ENCODE measurements at places on chromosomes 16 and 17.

- no peak for DNase-seq
These were observed 5.5 kb downstream of the LIMD2 start for GRCh38 chr17:63694229-63694949.

GRCh38 chr16:88007321-88007731, 56.1 kb downstream of the BANP start:
- DNase-seq = no peak

DNA sequence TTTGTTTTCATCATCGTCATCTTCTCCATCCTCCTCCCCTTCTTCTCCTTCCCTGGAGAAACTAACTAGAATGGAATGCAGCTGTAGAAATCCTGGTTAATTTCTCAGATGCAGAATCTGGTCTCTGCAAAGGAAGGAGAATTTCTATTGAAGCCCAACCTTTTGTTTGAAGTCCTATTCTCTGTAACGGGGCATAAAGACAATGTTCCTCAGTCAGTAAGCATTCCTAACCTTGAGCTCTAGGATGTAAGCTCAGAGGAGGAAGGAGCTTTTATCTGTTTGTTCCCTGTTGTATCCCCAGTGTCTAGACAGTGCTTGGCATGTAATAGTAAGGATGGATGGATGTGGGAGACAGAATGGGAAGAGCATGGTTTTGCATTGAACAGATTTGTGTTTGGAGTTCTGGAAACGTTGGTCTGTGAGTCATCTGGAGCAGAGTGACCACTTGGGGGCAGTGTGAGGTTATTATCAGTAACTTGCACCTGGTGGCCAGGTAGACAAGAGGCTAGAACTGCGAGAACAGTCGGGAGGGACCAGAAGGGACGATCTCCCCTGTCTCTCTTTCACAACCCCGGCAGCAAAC, 363.7 kb downstream of the SNX29 start:
- DNase-seq = peak; percentile 50

GRCh38 chr16:88379694-88380040, 3.1 kb upstream of the ZNF469 start:
- no peak for DNase-seq

GRCh38 chr16:77324729-77325128, 110.1 kb downstream of the ADAMTS18 start:
- no peak for DNase-seq

DNA sequence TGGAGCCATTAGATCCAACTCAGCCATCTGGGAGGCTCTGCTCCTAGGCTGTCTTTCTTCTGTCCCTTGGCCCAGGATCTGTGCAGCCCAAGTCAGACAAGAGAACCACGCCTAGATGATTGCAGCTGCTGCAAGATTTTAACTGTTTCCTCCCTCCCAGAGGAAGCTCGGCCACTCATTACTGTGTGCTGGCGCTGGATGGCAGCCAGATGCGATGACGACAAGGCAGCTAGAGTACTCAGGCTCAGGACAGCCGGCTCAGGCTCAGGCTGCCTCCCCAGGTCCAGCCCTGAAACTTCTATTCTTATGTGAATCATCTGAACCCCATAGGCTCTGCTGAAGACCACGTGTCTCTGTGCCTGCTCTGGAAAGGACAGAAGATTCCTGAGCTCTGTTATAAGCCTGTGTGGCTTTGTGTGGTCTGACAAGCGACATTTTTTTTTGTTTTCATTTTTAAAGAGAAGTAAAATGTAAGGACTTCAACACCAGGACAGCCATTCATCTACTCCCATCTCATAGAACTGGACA, 32.1 kb upstream of the FBXW10B start:
- DNase-seq = peak; percentile 47

DNA sequence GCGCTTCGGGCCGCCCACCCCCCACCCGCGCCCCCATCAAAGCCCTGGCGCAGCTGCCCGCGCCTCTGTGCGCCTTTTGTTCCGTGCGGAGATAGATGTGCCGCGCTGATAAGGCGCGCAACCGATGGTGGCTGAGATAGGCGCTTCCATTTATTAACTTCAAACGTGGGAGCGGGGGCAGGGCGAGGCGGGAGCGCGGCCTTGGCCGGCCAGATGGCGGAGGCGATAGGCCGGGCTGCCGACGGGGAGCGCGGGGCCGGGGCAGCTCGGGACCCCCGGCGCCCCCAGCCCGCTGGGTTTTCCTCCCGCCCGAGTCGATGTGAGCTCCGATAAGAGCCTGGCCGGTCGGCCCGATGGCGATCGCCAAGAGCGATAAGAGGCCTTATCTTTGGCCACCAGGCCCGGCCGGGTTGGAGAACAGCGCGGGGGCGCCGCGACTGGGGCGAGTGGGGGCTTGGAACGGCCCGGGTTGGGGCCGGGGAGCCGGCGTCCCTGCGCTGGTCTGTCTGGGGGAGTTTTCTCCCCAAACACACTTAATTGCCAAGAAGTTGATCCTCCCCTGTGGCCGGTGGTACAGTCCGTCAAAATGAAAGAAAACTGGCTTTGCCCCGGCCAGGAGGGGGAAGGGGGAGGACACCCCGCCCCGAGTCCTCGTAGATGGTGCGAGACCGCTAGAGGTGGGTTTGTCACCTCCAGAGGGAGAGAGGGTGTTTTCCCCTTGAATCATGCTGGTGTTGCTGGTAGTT, 2.7 kb downstream of the ZFPM1 start:
- DNase-seq = no peak

- no peak for DNase-seq
These were observed 7.7 kb downstream of the CEP295NL start for GRCh38 chr17:78895322-78895721.

GRCh38 chr16:57024894-57025680, 35.7 kb downstream of the NLRC5 start:
- DNase-seq = no peak

DNA sequence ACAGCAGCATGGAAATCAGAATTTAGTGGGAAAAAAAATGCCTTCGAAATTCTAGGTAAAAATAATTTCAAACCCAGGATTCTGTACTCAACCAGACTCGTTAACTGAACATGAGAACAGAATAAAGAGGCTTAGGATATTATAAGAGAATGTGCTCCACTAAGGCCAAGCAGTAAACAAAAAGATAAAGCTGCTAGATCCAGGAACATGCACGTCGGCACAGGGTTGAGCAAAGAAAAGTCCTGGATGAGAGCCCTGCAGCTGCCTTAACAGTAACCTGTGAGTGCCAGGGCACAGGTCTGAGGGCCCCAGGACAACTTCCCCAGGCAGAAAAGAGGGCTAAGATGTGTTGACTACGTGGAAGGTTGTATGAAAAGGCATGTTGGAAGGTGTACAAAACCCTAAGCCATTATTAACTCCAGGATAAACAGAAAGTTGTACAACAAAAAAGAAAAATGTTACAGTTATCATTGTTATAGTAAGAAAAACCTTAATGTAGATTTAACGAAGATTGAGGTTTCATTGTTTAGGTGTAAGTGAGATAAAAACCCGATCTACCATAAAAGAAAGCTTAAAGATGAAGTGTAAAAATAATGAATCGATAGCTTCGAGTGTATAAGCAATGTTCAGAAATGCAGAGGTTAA, 42.3 kb upstream of the RBFOX3 start:
- no peak for DNase-seq

DNA sequence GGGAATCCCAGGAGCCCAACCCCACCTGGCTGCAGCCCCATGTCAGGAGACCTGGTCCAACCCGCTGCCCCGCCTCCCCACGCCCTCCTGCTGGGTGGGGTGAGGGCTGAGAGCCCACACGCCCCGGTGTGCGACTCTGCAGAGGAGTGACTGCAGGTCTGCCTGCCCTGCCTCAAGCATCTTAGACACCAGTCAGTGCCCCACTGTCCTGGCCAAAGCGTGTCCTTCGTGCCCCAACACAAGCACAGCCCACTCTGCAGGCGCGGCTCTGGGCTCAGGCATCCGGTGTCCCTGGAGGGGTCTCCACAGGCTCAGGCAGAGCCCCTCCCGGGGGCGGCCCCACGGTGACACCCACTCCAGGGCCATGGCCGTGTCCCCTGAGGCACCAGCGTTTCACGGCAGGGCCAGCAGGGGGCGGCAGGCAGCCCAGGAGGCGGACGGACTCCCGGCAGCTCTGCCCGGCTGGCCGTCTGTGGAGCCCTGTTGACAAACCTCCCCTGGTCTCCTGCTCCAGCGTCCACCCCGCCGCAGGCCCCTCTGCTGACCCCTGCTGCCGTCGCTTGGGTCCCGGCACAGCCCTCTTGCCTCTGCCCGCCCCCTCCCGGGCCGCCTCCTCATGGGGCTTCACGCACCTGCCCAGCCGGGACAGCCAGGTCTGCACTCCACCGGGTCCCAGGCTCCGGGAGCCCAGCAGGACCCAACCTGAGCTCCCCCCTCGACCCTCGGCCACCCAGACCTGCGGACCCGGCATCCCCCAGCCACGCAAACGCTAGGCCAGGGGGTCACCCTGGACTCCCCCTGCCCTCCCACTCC, 8.6 kb upstream of the UBE2I start:
- no peak for DNase-seq

DNA sequence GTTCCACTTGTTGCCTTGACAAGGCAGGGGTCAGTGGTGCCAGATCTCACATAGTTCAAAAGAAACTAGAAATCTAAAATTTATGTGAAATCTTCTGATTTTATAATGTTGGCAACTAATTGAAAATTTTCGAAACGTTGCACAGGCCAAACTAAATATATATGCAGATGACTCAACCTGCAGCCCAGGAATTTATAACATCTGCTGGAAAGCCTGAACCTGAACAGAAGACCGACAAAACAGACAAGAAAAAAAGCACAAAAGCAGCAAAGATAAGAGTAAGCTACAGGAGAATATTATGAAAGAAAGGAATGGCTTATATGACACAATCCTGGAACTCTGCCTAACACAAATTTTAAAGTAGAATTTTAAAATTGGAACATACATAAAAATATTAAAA, 207.6 kb downstream of the CEP112 start:
- DNase-seq = no peak

DNA sequence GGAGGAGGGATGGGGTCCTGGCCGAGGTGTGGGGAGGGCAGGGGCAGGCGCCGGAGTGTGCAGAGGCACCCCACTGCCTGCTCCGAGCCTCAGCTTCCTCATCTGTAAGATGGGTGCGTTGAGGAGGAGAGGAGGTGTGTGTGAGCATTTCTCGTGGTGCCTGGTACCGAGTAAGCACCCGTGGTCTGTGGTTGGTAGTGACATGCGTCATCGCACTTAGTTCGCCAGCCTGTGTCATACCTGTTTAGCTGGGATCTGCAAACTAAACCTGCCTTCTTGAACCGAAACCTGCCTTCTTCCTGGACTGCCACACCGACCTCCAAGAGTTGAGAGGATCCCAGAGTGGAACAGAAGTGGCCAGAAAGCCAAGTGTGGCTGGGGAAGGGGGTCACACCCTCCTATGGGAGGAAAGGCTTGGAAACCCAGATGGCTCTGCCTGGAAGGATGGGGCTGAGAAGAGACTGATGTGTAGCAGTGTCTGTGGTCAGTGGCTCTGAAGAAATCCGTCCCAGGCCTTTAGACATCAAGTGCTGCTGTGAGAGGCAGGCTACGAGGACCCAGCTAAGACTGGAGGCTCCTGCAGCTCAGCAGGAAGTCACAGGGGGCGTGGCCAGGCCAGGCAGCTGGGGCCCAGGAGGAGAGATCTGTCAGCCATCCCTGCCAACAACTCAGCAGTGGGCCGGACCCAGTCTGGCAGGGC, 162.6 kb upstream of the PLCG2 start:
- DNase-seq = no peak

DNA sequence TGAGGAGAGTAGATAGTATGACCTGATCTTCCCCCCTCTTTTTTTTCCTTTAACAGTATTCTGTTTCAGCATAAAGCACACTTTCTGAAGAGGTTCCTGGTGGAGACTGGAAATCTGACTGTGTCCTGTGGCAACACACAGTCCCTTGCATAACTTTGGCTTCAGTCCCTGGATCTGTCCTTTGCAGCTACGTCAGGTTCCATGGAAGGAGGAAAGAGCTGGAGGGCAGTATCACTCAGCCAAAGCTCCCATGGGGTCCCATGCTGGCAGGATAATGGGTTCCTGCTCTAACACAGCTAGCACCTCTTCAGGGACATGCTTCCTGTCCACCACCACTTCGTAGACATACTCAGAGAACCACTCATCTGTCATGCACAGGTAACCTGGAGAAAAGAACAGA, 13.3 kb upstream of the SLC6A4 start:
- DNase-seq = no peak

GRCh38 chr17:41442739-41443138, 2.0 kb upstream of the KRT38 start:
- no peak for DNase-seq

DNA sequence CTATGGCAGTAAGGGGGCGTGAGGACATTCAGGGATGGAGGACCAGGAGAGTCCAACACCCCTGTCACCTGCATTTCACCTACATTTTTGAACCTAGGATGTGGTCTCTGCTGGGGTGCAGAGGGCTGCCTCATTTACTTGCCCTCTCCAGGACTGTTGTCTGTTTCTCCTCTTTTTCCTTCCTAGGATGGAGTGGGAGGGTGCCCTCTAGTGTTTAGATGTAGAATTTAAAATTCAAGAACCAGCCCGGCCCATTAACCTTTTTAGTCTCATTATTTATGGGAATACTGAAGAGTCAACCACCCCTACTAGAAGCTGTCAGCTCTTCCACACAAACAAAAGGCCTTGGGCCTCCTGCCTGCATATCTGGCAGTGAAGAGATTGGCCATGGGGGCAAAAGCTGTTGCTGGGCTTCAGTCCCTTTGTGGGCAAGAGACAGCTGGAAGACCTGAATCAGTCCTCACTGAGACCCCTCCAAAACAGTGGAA, 2.5 kb upstream of the STARD3 start:
- peak; percentile 18 for DNase-seq

- no peak for DNase-seq
These were observed 1.6 kb downstream of the UBTF start for GRCh38 chr17:44217738-44218343.

GRCh38 chr16:86049641-86050040, 150.7 kb downstream of the IRF8 start:
- DNase-seq = no peak

GRCh38 chr16:82715833-82716232, 89.1 kb downstream of the CDH13 start:
- no peak for DNase-seq

DNA sequence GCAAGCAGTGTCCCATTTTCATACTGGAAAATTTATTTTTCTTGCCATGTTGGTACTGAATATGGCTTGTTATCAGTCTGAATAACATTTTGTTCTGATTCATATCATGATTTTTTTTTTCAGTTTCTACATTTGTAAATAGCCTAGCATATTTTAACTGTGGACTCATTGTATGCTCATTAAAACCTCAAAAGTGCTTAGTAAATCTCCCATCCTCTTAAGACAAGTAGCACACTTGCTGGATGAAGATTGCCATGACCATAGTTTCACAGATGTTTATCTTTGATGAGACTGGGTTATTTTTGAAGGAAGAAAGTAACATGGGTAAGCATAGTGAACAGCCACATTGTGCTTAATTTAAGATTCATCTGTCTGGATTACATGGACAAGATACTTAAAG, 878 bp downstream of the KRT10 start:
- DNase-seq = no peak

GRCh38 chr17:63358956-63359355, 87.2 kb downstream of the CYB561 start:
- DNase-seq = no peak

DNA sequence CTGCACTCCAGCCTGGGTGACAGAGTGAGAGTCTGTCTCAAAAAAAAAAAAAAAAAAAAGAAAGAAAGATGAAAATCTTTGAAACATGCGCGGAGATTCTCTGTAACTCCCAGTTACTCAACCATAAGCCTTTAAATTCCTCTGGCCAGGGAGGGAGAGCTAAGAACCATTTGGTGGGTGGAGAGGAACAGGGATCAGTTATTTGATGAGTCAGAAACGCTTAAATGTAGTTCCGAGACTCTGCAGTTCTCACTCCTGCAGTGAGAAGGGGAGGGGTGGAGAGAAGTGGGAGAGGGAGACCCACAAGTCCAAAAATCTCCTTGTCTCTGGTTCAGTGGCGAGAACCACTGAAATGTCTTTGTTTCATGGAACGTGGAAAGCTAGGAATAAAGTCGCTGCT, 266.7 kb downstream of the SOX9 start:
- DNase-seq = no peak

- no peak for DNase-seq
These were observed 2.1 kb downstream of the P2RX5 start for GRCh38 chr17:3693829-3694231.
